SK-N-SH (cell line): ENCODE measurements at places on chromosomes 11 and 22.
A peak's percentile ranks its signal among the peaks of the same experiment; 100 is the strongest.

DNA sequence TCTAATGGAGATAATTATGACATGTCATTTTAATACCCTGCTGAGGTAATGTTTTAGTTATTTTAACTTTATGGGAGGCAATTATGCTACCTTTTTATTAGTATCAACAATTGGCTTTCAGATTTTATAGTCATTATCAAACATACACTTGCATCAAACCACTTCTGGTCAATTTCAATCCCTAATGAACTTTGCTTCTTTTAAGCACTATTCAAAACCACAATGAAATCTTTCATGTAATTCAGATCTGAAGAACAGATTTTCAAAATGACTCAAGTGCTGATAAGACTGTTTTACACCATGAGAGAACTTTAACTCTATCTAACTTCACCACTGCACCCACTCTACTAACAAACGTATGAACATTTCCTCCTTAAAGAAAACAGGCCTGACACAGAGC is 25.9 kb upstream of the CCDC34 start:
- DNase-seq, result no peak

DNA sequence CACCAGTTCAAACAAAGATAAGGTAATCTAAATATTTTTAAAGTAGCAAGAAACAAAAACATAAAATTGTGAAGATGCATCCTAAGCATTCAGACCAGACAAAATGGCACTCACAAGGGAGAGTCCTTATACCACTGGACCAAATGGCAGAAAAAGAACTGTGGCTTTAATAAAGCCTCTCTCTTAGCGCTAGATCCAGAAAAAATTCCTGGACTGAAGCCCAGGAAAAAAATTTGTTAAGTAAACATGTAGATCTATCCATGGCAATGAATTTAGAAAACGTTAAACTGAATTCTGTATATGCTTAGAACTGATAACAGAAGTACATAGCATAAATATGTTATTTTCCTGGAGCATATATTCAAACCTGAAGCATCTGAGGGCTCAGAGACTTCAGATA is 11.8 kb upstream of the CD59 start:
- DNase-seq, result no peak

DNA sequence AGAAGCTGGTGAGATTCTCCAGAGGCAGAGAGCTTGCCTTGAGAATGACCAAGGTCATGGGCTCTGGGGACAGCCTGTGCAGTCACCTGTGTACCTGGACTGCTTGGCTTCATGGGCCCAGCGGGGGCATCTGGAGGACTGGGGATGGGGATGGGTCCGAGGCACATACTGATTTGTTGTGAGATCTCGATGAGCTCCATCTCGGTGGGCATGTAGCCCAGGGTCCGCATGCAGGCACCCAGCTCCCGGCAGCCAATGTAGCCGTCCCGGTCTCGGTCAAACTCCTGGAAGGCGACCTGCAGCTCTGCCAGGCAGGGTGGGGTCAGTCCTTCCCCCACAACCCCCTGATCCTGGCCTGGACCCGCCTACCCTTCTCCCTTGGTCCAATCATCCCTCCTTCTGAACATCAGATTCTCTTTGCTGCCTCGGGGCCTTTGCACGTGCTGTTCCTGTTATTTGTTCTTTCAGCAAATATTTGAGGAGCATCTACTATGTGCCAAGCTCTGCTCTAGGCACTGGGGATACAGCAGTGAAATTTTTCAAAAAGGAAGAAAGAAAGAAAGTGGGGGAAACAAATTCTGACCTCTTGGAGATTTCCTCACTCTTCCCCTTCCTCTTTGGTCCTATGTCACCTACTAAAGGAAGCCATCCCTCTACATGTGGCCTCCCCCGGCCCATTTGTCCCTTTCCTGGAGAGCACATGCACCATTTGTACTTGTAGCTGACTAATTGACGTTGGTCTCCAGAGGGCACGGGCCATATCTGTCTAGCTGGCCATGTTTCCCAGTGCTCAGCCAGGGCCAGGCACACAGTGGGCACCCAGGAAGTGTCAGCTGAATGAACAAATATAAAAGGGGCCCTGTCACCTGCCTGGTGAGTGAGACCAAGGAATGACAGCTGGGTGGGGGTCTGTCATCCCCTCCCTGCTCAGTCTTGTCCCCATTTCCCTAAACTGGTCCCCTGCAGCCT is 2.1 kb downstream of the CABP2 start:
- DNase-seq, result no peak

GRCh38 chr22:32574958-32575910 is 100.6 kb downstream of the FBXO7 start:
- DNase-seq, result peak; percentile 46

DNA sequence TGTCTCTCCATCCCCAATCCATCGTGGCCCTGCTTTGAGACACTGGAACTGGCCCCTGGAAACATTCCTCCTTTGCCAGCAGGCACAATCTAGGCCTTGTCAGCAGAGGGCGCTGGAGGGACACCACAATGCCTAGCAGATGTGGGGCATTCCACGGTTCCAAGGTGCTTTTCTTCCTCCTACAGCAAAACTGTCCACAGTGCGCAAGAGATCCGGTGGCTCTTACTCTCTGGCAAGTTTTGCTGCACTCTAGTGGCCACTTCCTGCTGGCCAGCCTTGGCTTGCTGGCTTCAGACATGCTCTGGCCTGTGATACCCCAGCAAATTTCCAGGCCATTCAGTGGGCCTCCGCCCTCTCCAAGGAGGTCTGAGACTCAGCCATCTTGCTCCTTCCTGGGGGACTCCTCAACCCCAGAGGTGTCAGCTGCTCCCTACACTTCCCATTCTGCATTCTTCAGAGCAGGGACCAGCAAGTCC is 17.1 kb upstream of the RBM4B start:
- DNase-seq, result peak; percentile 89

GRCh38 chr11:78715639-78716311 is 141.1 kb upstream of the NARS2 start:
- DNase-seq, result peak; percentile 72

DNA sequence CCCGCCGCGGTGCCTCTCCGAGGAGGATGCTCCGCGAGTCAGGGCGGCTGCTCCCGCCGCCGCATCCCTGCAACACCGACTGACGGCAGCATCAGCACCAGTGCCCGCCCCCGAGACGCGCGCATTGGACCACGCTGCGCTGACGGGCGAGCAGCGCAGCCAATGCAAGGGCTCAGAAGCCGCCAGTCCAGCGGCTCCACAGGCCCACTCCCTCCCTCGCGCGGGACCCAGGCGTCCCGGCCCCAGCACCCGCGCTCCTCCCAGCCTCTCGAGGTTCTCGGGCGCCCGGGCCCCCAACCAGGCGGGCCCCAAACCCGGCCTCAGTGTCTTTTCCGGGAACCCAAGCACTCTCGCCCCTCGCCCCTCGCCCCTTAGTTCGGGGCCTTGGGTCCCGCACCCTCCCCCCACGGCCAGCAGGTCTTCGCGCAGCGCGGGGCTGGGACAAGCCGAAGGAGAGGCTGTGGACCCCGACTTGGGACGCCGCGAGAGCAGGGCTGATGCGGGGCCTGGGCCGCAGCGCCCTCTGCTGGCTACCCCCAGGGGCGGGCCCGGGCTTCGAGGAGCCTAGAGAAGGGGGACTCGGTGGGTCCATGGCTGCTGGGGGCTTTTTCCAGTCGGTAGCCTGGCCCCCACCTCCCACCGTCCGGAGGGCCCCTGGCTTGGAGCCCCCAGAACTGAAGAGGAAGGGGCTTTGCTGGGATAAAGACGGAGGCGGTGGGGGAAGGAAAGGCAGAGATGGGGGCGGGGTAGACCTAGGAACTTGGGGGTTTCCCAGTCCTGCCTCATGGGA is at the start of gene NRXN2:
Gene NRXN2, minus strand, starts transcription at position 81 of the 790 bp plus-strand sequence. CDS start 9,498 bp downstream, outside the sequence.
- peak; percentile 97 for DNase-seq

GRCh38 chr22:44842417-44842816 is 90.0 kb downstream of the ARHGAP8 start:
- peak; percentile 4 for DNase-seq

DNA sequence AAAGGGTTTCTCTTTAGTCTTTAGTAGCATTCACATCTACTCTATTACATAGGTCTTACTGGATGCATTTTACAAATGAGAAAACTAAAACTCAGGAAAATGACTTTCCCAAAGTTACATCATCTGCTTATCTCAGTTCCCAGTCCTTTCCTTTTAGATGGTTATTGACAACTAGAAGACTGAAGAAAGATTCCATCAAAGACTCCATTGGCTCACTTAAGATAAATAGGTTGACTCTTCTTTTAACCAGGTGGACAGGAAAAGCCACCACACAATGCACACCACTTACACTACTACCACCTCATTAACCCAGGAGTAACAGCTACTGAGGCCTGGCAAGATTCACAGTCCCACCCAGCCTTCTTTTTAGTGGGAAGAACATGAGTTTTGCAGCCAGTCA is 123.6 kb downstream of the TRIM44 start:
- DNase-seq, result no peak

- DNase-seq, result no peak
Observed at GRCh38 chr11:79610139-79610538, 169.3 kb upstream of the TENM4 start.

DNA sequence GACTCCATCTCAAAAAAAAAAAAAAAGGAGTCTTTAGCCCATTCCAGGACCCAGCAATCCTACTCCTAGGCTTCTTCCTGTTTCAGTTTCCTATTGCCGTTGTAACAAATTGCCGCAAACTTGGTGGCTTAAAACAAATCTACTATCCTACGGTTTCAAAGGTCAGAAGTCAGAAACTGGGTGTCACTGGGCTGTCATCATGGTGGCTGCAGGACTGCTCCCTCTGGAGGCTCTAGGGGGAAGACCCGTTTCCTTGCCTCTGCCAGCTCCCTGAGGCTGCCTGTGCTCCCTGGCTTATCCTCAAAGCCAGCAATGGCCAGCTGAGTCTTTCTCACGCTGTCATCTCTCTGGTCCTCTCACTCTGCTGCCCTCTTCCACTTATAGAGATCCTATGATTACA is 8.7 kb upstream of the DAGLA start:
- no peak for DNase-seq

DNA sequence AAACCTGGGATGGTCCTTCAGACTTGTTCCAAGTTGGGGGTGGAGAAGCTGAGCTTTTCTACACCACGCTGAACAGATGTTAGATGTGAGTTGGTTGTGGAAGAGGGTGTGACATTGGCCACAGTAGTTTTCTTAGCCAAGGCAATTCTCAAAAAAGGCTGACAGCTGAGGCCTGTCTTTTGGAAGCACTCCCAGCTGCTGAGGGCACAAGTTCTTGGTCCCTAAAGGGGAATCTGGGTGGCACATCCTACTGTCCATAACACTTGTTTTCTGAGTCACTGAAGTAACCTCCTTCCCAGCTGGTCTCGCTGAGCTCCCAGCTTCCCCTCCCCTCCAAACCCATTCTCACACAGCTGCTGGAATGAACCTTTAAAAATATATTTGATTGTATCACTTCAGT is 375.7 kb upstream of the KIRREL3 start:
- DNase-seq, result no peak

GRCh38 chr11:76615950-76616349 is 54.6 kb downstream of the LRRC32 start:
- no peak for DNase-seq

DNA sequence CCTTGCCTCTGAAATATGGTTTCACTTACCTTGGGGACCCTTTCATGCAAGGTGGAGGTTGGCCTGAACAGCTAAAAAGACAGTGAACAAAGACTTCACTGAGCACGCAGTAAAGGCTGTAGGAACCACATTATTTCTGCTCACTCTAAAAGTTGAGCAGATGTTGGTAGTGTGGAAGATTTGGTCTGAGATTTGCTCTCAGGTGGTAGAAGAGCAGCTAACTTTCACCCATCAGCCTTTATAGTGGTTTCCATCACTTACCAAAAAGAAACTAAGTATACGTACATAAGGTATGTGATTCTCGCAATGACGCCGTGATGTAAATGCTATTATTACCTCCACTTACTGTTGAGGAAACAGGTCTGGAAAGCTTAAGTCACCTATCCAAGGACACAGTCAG is 47.3 kb downstream of the PRR5L start:
- DNase-seq, result no peak

DNA sequence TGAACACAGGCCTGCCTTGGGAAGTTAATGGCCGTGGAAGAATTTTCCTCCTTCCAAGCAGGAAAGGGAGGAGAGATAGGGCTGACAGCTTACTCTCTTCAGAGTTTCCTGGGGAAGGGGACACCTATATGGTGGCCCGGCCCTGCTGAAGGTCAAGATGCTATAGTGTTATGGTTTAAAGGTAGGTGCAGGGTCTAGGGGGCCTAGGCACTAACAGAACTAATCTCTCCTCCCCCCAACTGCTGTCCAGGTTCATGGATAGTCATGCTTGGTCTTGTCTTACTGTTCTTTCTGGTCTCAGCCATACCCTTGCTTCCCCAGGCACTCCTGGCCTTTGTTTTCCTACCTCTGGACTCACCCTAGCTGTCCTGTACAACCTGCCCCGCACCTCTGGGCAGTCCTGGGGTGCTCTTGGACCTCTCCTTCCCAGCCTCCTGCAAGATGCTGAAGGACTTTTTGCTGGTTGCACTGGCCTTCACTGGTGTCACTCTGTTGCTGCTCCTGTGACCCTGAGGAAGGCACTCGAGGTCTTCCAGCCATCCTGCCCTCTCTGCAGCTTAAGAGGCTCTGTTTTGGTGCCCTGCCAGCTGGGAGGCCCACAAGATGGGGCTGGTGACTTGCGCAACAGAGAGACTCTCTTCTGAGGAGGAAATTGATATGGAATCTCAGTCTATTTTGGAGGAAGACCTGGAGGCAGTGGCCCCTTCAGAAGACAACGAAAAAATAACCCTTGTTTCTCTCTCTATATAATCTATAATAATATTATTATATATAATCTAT is 17.9 kb downstream of the SEC14L3 start:
- DNase-seq, result peak; percentile 35

- DNase-seq, result no peak
Observed at GRCh38 chr11:12215181-12215593, 104.8 kb downstream of the MICAL2 start.

DNA sequence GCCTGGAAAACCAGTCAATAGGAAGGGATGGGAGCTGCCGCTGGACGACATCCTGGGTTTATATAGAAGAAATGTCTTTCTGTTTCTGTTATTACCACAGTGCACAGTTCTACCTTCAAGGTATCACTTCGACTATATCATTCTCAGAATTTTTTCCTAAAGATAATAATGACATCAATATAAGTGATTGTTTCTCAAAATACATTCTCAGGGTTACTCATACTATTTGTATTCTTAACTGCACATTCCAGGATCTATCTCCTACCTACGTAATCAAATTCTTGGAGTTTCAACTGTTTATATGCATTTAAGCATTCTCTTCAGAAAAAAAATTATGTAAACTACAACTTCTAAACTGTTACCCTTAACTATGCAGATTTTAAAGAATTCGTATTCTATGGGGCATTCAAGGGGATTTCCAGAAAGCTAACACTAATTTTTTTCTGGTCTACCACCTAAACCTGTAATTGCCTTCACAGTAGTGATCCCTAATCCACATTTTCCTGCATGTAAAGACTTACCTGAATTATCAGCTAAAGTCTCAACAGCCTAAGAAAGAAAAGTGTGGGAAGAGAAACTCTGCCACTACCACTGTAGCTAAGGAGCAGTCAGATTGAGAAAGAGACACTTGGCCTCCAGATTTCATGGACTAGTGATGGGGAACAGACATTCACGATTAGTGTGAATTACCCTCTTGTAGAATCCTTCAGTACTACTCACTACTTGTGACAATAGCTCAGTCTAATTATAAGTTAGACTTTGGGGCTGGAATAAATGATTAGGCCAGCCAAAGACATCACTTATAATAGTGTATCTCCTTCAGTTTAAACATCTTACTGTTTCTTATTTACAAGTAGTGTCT is at the start of gene OR51B5:
Gene OR51B5, minus strand, starts transcription at position 51 of the 862 bp plus-strand sequence. Its CDS starts 0 bp downstream, at position 51.
- DNase-seq, result no peak

- DNase-seq, result no peak
Observed at GRCh38 chr11:104694259-104695064, 203.8 kb downstream of the CASP12 start.

GRCh38 chr22:29313576-29314466 is 1.7 kb downstream of the RASL10A start:
- DNase-seq, result peak; percentile 47
